ENCODE measurements at places on chromosomes 7 and 10.
A peak's percentile ranks its signal among the peaks of the same experiment; 100 is the strongest.

GRCh38 chr7:37287131-37287855 is 161.4 kb downstream of the ELMO1 start:
- no peak for DNase-seq

DNA sequence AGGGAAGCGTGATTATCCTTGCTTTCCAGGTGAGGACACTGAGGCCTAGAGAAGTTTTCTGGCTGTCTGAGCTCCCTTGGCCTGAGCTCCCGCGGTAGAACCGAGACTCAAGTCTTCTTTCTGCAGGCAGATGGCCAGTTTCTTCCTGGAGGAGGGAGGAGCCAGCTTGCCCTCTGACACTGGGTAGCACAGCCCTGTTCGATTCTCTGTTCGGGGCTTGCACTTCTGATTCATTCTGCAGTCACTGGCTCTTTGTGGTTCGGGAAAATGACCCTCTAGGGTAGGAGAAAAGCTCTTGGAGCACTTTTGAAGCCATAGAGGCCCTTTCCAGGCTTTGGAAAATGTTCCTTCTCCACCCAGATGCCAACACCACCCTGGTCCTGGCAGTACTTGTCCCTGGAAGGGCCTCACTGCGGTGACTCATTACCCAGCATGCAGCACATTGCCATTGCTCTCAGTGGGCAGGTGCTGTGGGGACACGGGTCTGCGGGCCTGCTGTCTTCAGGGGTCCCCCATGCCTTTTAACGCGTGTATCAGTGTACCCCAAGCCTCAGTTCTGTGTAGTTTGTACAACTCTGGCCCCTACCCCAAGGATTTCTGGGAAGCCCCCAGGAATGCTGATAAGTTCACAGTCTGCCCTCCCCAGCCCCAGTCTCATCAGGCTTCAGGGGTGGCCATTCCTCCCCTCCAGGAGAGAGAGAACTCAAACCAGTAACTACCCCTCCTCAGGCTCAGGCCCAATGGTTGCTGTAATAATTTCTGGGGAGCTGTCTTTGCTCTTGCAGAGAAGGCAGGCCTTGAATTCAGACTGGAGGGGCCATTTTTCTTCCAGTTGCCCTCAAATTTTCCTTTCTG is 11.9 kb downstream of the CHST3 start:
- no peak for DNase-seq

GRCh38 chr7:114426382-114426781 is 11.8 kb downstream of the FOXP2 start:
- no peak for DNase-seq

DNA sequence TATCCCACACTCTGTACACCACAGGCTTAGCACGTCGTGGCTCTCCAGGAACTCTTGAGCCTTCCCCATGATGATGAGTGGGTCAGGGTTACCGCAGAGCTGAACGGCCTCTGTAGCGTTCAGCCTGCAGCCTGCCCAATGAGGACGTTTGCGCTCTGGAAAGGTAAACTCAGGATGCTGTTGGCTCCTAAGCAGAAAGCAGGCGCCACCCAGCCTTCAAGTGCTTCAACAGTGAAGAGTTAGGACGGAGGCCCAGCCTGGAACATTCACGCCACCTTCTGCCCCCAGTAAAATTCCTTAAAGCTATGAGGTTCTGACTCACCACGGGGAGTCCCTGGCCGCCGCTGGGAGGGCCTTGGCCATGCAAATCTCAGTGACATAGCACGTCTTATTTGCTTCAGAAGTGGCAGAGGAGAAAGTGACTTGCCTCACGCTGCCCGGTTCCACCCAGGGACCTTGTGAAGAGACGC is 161.5 kb upstream of the SH2B2 start:
- DNase-seq, result no peak

GRCh38 chr10:127117125-127117524 is 79.3 kb downstream of the INSYN2A start:
- DNase-seq, result peak; percentile 66

DNA sequence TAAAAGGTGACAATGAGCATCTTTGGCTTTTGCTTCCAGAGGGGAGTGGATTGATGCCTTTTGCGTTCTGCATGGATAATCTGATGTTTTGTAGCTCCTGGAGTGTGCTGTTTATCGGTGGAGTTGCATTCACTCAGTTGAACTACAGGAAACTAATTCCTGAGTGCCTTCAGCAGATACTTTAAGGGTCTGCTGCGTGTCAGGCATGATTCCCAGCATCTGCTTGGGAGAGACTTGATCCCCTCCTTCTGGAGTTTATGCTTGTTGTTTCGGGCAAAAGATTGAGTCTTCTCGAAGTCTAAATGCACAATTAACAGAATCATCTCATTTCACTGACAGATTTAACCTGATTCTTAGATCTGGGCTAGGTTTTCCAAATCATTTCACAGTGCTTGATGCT is 46.2 kb downstream of the CELF2 start:
- no peak for DNase-seq

GRCh38 chr7:100407285-100408180 is 21.0 kb downstream of the ZCWPW1 start:
- peak; percentile 17 for DNase-seq

DNA sequence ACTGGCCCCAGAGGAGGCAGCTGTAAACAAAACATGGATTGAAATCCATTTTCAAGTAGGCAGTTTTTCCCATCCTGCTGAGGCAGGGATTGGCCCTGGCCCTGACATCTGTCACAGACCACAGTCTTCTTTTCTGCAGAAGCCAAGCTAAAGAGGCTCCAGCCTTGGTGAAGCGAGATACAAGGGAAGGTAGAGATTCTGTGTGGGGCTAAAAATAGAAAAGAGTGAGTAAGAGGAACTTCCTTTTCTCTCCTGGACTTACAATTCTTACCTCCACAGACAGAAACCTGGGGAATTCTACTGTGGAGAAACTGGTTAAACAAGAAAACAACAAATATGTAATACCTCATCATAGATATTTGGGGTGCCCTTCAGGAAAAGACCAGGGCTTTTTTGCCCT is 624.8 kb upstream of the FZD8 start:
- no peak for DNase-seq

DNA sequence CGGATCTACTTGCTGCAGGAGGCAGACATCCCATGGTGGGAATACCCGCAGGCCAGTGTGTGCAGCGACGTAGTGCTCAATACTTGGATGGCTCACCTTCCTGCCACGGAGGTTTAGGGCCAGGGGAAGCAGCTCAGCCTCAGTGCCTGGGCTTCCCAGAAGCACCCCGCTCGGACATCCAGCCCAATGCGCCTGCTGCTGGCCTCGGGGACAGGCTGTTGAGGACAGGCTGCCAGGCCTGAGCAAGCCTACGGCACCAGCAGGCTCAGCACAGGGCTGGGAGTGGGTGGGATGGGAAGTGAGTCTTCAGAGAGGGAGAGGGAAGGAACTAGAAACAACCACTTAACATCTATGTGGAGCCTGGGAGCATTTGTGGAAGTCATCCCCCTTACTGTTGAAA is 441.3 kb upstream of the MGMT start:
- DNase-seq, result no peak

GRCh38 chr7:115971506-115971905 is 59.1 kb downstream of the TFEC start:
- DNase-seq, result no peak

DNA sequence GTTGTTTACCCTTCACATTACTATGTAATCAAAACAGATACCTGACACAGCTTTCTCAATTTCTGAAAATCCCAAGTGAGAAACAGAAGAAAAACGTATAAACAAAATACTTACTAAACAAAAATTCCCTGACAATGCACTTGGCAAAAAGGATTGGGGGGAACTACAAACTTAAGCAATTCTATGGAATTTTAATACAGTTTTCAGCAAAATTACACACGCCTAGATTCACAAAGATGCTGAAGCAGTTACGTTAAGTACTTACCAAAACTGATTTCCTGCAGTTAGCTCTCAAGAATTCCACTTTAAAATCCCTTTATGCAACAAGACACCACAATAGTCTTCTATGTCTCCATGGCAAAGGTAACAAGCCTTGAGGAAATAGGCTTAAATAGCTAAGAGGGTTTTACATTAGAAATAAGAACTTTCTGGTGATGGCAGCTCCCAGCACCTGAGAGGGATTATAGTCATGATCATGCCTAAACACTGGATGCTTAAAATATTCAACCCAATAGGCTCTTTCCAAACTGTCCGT is 10.8 kb downstream of the TOMM7 start:
- DNase-seq, result no peak

GRCh38 chr10:100009793-100010676 is at the start of gene DNMBP:
Gene DNMBP, minus strand, starts transcription at chr10:100009947. Its CDS starts 37,823 bp downstream, at chr10:99972124.
- peak; percentile 78 for DNase-seq

DNA sequence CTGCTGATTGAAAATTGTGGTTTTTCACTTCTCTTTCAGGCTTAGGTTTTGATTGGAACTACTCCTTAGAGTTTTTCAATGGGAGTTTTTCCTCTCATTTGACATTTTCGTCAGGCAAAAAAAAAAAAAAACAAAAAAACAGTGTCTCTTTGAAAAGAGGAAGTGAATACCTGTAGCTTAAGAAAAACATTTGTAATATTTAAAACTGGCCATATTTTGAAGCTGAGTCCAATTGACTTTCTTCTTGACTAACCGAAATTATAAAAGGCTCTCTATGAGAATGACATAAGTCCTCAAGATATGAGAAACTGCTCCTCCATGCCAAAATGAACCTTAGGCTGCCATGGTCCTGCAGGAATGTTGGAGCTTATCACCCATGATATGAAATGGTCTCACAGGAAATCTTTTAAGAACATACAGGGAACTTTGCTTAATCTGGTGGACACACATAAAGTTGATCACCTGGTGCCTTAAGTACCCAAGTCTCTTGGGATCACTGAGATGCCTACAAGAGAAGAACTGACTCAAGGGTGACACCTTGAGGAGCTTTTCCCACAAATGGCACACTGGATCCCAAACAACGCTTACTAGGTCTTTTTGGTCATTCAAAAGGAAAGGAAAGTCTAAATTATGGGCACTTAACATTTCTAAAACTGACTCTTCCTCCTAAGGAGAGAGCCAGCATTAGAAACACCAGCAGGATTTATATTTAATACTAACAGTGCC is 263.4 kb downstream of the CDC14C start:
- no peak for DNase-seq

DNA sequence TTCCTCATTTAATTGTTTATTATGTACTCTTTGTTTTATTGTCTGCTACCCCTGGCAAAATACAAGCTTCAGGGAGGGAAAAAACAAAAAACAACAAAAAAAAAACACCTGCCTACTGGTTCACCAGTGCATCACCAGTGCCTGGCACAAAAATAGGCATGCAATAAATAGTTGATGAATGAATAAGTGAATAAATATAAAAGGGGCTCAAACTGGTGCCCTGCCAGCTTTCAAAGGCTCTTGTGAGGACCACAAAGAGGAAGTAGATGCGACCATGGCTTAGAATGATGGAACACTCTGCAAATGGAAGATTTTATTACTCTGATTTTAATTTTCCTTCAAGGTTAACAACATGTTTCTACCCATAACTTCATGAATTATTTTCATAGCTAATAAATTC is 213.0 kb upstream of the INHBA start:
- DNase-seq, result no peak

DNA sequence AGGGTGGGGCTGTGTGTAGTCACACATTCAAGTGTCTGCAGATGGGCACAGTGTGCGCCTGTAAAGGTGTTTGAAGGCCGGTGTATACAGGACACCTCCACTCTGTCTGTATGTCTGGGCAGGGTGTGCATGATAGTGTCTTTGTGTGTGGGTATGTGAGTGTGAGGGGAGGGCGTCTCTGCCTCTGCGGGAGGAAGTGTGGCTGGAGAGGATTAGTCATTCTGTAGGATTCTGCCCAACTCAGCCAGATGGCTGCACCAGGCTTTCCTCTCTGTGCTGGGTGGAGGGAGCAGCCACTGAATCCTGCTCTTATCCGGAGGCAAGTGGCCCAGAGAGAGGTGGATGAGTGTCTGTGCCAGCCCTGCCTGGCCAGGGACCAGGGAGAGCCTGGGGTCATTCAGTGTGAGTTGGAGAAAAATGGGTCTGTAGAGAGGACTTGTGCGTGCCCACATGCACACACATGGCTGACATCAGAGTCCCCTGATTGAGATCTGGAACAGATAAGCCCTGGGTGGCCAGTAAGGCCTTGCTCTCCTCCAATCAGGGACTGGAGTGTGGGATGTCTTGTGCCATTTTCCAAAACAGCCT is 1.7 kb downstream of the SFXN3 start:
- no peak for DNase-seq

DNA sequence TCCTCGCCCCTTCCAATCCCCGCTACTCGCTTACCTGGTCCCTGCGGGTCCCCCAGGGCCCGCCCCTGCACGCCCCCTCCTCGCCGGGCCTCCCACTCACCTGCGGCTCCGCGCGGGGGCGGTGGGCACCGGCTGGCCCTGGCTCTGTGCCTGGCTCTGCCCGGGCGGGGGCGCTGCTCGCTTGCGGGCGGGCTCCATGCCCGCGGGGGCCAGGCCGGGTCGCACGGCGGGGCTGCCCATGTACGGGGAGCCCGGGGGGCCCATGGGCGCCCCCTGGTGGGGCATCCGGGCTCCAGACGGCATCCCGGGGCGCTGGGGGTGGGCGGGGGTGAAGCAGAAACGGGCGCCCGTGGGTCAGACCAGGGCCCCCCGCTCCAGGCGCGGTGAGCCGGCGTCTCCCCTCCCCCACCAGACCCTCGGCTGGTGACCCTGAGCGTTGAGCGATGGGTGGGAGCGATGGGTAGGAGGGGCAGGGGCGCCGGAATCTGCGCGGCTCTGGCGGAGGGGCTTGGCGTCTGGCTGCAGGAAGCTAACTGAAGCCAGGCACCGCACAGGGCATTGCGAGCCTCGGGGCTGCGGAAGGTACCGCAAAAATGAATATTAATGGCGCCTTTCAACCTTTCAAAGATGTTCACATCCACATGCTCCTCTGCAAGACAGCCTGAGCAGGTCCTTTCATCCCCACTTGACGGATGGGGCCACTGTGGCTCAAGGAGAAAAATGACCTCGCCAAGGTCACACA is 3.0 kb downstream of the SMARCD3 start:
- peak; percentile 59 for DNase-seq

Data from neural crest cell (in vitro differentiated cells).